ENCODE measurements at places on chromosomes 11 and 22.
A peak's percentile ranks its signal among the peaks of the same experiment; 100 is the strongest.

DNA sequence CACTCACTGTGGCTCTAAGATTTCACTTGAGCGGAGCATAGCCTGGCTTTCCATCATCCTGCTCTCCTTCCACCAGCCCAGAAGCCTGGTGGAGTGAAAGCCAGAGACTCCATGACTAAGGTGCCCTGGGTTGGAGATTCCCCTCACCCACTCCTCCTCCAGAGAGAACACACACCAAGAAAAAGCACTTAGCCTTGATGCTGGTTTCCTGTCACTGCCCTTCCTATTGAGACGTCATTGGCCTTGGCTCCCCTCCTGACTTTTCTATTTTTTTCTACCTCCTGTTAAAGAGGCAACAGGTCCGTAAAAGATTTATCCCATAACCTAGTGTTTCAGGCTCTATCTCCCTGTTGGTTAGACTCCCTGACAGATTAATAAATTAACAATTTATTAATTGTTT lies 38.5 kb upstream of the APLNR start:
- no peaks in the 10 kb centered on the region for H3K36me3 ChIP-seq
- no peak overlapping the region for H3K27ac ChIP-seq
- no peak overlapping the region for H3K4me3 ChIP-seq
- no peak for DNase-seq

- H3K27ac ChIP-seq, result no peak overlapping the region
- H3K4me1 ChIP-seq, result no peaks in the 10 kb centered on the region
- H3K4me3 ChIP-seq, result no peak overlapping the region
- DNase-seq, result no peak
- peaks cover 7% of the 10 kb centered on the region for H3K36me3 ChIP-seq
These were observed 282.4 kb downstream of the TMEM135 start for GRCh38 chr11:87320123-87320522.

GRCh38 chr11:118106789-118107335 lies 20.1 kb upstream of the SMIM35 start:
- no peak overlapping the region for H3K27ac ChIP-seq
- no peaks in the 10 kb centered on the region for H3K36me3 ChIP-seq
- peaks cover 15% of the 10 kb centered on the region for H3K27me3 ChIP-seq
- DNase-seq, result no peak

GRCh38 chr11:2586793-2587131 lies 113.0 kb downstream of the KCNQ1OT1 start:
- H3K27me3 ChIP-seq, result no peaks in the 10 kb centered on the region
- DNase-seq, result no peak
- no peak overlapping the region for H3K27ac ChIP-seq
- H3K36me3 ChIP-seq, result no peaks in the 10 kb centered on the region

DNA sequence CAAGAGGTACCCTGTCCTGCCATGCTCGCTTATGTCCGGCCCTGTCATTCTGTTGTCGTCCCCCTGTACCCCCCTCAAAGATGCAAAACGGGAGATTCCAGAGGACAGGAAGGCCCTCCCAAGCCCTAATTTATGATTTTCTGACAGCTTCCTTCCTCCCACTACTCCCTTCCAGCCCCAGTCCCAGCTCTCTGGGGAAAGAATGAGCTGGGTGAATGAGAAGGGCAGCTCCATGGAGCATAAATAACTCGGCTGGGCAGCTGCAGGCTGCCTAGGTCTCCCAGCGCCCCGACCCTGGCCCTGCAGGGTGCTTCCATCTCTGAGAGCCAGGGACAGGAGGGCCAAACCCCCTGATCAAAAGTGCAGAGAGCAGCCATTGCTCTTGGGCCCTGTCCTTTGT lies 3.9 kb upstream of the EMID1 start:
- DNase-seq, result no peak
- no peak overlapping the region for H3K4me3 ChIP-seq
- peaks cover 16% of the 10 kb centered on the region for H3K4me1 ChIP-seq
- peaks cover 53% of the 10 kb centered on the region for H3K27me3 ChIP-seq

DNA sequence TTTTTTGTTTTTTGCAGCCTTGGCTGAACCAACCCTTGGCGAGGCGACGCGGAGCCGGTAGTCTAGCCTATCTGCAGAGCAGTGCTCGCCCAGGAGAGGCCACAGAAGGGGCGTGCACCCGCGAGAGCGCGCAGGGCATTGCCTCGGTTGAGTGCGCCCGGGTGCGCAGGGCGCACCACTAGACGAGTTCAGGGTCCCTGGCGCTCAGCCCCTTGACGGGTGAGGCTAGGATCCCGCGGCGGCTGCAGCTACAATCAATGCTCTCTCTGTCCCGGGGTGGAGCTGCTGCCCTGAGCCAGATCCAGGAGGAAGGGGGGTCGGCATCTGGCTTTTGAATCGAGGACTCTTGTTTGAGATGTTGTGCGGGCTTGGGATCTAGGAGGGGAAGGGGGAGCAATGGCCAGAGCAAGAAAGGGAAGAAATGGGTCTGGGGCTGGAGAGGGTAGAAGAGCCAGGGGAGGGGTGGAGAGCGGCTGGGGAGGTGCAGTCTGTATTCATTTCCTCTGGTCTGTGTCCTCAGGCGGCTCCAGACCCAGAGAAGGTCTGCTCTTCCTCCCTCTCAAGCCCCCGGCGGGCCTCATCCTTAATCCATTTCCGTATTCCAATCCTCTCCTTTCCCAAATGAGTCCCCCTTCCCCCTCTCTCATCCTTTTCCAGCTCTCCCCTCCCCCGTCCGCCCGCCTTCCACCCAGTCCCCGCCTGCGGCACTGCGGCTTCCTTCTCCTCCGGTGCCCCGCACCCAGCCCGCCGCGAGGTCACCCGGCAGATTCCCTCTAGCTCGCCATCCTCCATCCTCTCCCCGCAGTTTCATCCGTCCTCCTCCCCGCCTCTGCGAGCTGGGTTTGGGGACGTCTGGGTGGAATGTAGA lies 797 bp downstream of the THY1 start:
- H3K36me3 ChIP-seq, result no peaks in the 10 kb centered on the region
- H3K4me1 ChIP-seq, result peaks cover 11% of the 10 kb centered on the region
- no peak for DNase-seq
- H3K4me3 ChIP-seq, result peak overlapping the region; percentile 64

DNA sequence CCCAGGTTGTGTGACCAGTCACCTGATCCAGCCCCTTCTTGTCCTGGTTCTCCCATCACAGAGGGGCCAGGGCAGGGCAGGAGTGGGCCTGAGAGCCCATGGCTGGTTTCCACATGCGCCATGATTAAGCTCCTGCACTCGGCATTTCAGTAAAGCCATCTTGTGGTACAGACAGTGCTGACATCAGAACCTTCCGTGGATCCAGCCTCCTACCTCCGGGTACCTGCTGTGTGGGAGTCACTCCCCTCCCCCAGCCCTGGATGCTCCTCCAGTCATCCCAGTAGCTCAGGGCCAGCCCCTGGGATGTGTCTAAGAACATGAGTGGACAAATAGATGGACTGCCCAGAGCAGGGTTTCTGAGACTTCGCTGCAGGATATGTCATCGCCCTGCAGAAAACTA lies 22.1 kb upstream of the MGAT3 start:
- peaks cover 8% of the 10 kb centered on the region for H3K4me1 ChIP-seq
- no peak for DNase-seq
- H3K27ac ChIP-seq, result peak overlapping the region; percentile 17

DNA sequence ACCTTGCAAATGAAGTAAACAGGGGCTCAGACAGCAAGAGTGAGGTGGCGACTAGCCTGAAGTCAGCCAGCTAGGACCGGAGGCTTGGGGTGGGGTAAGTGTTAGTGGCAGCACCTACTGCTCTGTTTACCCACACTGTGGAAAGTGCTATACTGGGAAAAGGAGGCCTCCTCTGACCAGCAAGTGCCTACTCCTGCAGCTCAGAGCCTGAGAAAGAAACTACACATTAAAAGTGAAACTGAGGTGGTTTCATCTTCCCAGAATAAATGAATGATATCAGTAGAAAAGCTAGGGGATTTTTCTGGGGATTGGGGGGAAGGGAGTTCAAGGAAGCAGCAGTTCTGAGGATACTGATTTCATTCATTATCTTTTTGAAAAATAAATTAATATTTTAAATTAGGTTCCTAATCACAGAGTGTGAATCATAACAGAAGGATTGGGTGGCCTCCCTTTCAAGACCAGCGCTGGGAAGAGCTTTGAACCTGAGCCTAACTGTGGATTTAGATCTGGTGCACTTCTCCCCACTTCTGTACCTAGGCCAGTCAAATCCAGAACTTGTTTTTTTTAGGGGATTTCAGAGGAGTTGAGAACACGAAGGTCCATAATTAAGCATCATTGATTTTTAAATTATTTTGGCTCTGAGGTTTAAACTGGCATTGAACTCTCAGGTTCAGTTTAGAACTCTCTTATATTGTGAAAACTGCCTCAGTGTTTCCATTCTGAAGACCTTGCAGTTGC lies 48.1 kb upstream of the GRAMD1B start:
- H3K27ac ChIP-seq, result no peak overlapping the region
- H3K36me3 ChIP-seq, result peaks cover 22% of the 10 kb centered on the region
- H3K27me3 ChIP-seq, result no peaks in the 10 kb centered on the region
- peaks cover 42% of the 10 kb centered on the region for H3K4me1 ChIP-seq
- peak; percentile 89 for DNase-seq

- H3K27ac ChIP-seq, result no peak overlapping the region
- no peaks in the 10 kb centered on the region for H3K36me3 ChIP-seq
- H3K4me3 ChIP-seq, result no peak overlapping the region
- peaks cover 21% of the 10 kb centered on the region for H3K27me3 ChIP-seq
These were observed 301.2 kb downstream of the CADM1 start for GRCh38 chr11:115202900-115203552.

- H3K36me3 ChIP-seq, result no peaks in the 10 kb centered on the region
- H3K4me1 ChIP-seq, result peaks cover 22% of the 10 kb centered on the region
- H3K4me3 ChIP-seq, result no peak overlapping the region
- peaks cover 24% of the 10 kb centered on the region for H3K27me3 ChIP-seq
- no peak for DNase-seq
These were observed 11.0 kb upstream of the NRIP3 start for GRCh38 chr11:9014826-9015225.

GRCh38 chr22:36329254-36330078 lies 58.3 kb downstream of the MYH9 start:
- peak overlapping the region; percentile 99 for H3K27ac ChIP-seq
- no peaks in the 10 kb centered on the region for H3K27me3 ChIP-seq
- H3K36me3 ChIP-seq, result peaks cover 79% of the 10 kb centered on the region
- DNase-seq, result peak; percentile 88

DNA sequence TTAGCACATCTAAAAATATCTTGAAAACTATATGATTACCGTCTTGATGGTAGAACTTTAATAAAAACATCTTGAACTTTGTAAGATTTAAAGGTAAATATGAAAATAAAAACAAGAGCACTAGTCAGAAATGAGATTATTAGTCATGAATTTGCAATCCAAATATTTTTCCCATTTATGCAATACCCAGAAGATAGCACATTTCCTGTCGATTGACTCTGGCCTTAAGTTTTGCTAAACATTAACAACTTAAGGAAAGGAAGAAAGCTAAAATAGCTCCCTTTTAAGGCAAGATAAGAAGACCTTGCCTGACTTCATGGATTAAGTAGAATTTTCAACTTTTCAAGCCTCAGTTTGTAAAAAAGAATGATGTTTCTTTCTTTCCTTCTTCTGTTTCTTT lies 1374.7 kb upstream of the RAG2 start:
- no peak overlapping the region for H3K27ac ChIP-seq
- no peak overlapping the region for H3K4me3 ChIP-seq
- DNase-seq, result no peak
- H3K4me1 ChIP-seq, result no peaks in the 10 kb centered on the region
- no peaks in the 10 kb centered on the region for H3K36me3 ChIP-seq

DNA sequence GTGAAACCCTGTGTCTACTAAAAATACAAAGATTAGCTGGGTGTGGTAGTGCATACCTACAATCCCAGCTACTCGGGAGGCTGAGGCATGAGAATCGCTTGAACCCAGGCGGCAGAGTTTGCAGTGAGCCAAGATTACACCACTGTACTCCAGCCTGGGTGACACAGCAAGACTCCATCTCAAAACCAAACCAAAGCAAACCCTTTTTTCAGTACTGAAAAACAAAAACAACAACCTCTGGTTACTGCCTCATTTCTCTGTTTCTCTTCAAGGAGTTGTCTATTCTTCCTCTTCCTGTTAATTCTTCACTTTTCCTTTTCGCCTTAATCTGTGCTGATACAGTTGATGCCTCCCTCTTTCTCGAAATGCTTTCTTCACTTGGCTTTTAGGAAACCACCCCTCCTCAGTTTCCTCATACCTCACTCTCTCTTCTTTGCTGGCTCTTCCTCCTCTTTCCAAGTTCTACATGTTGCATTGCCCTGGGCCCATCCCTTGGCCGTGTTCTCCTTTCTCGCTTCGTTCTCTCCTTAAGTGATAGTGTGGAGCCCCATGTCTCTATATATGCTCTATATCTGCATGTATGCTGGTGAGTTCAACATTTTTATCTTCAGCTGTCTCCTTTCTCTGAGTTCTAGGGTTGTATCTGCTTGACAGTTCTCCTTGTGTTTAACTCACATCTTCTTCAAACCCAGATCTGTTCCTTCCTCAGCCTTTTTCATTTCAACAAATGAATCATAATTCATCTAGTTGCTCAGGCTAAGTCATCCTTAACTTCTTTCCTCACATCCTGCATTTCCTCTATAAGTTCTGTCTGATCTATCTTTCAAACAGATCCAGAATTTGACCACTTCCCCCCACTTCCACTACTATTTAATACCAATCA lies 37.1 kb downstream of the NUCB2 start:
- peaks cover 25% of the 10 kb centered on the region for H3K36me3 ChIP-seq
- no peaks in the 10 kb centered on the region for H3K27me3 ChIP-seq
- DNase-seq, result no peak
- H3K27ac ChIP-seq, result no peak overlapping the region
- no peak overlapping the region for H3K4me3 ChIP-seq

- no peaks in the 10 kb centered on the region for H3K27me3 ChIP-seq
- H3K36me3 ChIP-seq, result peaks cover 4% of the 10 kb centered on the region
- H3K4me3 ChIP-seq, result peak overlapping the region; percentile 31
- H3K4me1 ChIP-seq, result peaks cover 72% of the 10 kb centered on the region
- DNase-seq, result no peak
These were observed 8.9 kb downstream of the TOM1 start for GRCh38 chr22:35308480-35309021.

DNA sequence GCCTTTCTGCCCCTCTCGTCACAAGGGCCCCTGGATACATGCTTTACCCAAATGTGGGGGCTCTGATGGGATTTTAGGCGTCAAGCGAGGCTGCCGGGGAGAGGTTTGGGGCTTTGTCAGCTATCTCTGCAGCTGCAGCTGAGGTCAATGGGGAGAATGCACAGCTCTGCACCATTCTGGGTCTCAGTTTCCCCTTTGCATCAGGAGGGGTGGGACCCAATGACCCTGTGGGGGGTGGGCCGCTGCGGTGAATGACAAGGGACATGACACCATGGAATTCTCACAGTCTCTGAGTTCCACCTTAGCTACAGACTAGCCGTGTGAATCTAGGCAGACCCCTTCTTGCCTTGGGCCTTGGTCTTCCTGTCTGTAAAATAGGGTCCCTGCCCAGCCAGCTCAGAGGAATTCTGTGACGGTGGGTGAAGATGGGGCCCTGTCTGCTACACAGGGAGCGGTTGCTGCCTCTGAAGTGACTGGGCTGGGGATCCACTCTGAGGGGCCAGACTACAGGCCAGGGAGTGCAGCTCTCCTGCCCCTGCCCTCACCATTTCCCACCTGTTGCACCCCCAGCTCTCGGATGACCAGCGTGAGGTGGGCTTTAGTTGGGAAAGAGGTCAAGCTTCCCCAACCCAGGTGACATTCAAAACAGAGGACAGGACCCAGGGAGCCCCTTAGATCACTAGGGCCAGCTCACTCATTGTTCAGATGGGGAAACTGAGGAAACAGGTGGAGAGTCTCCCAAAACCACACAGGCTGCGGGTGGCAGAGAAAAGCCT lies 35.9 kb upstream of the WNT11 start:
- DNase-seq, result no peak
- no peak overlapping the region for H3K27ac ChIP-seq
- H3K36me3 ChIP-seq, result no peaks in the 10 kb centered on the region
- peaks cover 3% of the 10 kb centered on the region for H3K4me1 ChIP-seq
- no peak overlapping the region for H3K4me3 ChIP-seq

Measured in activated CD4-positive, alpha-beta T cell treated with anti-CD3 and anti-CD28 coated beads, Interleukin-2, amount 10 ng/mL, durations not matched to agents 24 days and 14 days (primary cell).